Kidney tubule cell (primary cell): ENCODE measurements at places on chromosomes 3 and 15.

- no peak for DNase-seq
These were observed 541.0 kb downstream of the PLOD2 start for GRCh38 chr3:145620002-145620401.

GRCh38 chr3:23106666-23107065 is 96.5 kb upstream of the UBE2E2 start:
- no peak for DNase-seq

DNA sequence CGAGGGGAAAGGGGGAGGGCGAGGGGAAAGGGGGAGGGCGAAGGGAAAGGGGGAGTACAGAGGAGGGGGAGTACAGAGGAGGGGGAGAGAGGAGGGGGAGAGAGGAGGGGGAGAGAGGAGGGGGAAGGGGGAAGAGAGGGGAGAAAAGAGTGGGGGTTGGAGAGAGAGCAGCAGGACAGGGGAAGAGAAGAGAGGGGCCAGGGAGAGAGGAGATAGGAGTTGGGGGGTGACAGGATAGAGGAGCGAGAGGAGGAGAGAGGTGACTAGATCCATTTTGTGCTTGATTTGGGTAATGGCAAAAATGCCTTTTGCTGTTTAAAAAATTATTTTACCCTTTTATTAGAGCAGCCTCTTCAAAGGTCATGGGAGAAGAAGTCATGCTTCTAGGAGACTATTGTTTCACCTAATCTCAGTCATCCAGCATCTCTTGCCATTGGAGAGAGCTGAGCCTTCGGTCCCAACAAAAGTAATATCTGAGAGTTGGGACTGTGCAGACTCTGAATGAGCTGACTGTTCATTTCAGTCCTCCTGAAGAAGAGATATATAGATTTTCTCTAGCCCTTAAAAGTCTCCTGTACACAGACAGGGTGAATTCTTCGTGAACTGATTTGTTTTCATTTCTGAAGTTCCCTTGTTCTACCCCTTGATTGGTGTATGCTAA is 15.1 kb upstream of the TOP2B start:
- no peak for DNase-seq

GRCh38 chr3:160916472-160916871 is 160.4 kb downstream of the PPM1L start:
- DNase-seq = no peak

- peak; percentile 81 for DNase-seq
These were observed 6.0 kb downstream of the CCR2 start for GRCh38 chr3:46359733-46360493.

DNA sequence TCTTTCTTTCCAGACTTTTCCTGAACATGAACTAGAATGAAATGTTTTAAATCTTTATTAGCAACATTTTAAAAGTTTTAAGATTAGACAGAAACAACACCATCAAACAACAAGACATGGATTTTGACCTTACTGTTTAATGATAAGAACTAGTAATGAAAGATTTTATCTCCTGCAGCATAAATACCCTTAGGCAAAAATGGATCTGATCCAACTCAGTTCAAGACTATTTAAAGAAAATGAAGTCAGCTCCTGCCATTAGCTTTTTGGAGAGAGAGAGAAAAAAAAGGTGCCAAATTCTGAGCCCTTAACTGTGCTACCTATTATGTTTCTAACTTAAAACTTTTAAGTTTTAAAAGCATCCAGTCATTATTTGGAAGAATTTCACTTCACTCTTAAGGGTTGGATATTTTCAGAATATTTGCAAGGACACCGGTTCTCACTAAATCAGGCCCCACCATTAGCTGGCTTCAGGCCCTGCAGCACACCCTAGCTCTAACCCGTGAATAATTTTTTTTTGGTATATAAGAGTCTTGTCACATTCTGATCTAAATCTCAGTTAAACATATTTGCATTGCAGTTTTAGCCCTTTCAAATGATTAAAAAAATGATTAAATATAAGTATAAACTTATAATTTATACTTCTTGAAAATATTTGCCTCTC is 60.0 kb downstream of the NR1I2 start:
- DNase-seq = no peak

DNA sequence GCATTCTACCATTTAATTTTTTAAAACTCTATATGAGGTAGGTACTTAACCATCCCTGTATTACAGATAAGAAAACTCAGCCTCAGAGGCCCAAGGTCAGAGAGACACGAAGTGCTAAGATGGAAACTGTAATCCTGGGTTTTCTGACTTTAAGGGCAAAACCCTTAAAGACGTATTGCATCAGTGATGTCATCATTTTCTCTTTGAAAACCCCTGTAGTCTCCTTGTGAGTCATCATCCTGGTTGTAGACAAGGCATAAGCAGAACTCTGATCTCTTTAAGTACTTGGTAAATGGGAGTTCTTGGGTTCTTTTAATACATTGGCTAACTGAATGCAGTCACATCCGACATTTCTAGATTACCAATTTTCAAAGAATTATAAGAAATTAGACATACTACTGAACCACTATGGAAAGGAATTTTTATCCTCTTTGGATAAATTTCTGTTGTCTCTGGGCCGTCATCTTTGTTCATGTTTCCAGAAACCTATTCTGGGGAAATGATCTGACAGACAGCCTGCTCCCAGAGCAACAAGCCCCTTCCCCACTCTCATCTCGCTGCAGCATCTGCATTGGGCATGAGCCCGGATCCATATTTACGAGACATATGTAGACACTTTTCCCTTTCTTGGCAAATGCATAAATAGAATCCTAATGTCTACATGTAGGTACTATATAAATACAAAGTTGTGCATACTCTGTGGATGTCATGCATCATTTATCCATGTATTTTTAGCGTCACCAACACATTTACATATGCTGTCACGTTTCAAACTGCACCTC is 48.7 kb upstream of the MDFIC2 start:
- peak; percentile 48 for DNase-seq

GRCh38 chr15:77674327-77674726 is 41.6 kb upstream of the LINGO1 start:
- DNase-seq = no peak

DNA sequence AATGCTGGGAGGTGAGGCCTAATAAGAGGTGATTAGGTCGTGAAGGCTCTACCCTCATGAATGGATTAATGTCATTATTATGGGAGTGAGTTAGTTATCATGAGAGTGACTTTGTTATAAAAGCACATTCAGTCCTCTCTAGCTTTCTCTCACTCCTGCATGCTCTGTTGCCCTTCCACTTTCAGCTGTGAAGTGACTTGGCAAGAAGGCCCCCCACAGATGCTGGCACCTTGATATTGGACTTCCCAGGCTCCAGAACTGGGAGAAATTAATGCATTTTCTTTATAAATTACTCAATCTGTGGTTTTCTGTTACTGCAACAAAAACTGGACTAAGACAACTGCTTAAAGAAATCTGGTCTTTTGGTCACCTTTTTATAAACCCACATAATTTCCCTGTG is 144.3 kb downstream of the FBN1 start:
- DNase-seq = no peak

GRCh38 chr15:58854593-58854992 is 78.9 kb downstream of the SLTM start:
- no peak for DNase-seq

DNA sequence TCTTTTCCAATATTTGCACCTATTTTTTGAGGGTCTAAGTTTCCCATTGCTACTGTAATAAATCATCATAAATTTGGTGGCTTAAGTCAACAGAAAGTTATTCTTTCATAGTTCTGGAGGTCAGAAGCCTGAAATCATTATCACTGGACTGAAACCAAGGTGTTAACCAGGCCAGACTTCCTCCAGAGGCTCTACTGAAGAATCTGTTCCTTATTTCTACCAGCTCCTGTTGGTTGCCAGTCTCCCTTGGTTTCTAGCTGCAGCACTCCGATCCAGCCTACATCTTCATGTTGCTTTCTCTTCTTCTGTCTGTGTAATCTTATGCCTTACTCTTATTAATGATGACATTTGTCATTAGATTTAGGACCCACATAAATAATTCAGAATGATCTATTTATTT is 22.0 kb upstream of the ARPP21 start:
- DNase-seq = peak; percentile 12

DNA sequence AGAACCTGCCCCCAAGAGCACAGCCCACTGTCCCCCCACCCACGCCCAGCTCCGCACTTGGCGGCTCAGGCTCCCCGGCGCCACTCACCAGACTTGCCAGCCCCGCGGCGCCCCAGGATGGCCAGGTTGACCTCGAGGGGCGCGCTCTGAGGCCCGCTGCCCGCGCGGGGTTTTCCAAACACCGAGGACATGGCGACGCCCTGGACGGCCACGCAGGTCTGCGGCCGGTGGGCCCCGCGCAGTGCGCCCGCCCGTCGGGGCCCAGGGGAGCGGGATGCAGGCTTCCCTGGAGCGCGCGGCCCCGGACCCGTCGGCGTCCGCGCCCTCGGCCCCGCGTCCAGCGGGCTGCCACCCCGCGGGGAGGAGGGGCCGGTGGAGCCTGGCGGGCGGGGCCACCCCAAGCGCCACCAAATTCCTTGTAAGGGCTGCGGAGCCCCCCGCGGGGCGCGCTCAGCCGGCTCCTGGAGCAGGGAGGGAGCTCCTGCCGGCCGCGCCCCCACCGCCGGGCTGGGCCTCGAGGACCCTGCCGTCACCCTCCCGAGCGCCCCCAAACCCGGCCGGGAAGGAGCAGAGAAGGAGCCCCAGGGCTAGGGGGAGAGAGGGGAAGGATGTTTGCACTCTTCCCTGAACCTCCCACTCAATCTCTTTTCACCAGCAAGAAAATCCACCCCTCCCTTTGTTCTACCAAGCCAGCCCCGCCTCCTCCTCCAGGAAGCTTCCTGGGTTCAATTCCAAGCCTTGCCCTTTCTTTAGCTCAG is at the start of gene RASL12:
TSS of gene RASL12 (minus strand) at position 347 of the 758 bp plus-strand sequence. CDS start at position 191, 156 bp downstream.
- no peak for DNase-seq

DNA sequence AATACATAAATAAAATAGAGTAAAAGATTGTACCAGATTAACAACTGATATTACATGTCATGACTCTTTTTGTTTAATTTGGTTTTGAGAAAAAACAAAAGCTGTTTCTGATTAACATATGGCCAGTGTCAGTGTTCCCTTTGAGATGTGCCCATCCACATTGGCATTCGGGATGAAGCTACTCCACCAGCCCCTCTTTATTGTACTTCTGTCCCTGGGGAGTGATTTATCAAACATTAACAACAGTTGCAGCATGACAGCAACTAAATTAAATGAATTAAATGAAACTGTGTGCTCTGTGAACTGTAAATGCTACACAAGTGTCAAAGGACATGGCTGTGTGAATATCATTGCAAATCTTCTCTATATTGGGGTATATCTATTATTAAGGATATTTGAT is 25.9 kb upstream of the MTMR10 start:
- DNase-seq = no peak

DNA sequence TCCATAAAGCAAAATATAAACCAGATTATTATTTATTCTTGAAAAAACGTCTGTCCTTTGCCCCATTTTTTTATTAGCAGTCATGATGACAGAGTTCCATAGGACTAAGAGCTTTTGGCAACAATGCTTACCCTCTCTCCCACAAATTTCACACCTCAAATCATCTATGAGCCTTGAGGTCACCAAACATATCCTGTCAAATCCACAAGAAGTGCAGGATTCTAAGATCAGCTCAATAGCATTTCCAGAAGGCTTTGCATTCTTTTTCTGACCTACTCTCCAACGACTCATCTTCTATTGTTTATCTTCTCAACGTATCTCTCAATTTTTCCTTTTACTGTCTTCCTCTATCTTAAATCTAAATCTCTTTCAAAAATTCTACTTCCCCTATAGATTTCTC is 619.1 kb upstream of the BCHE start:
- peak; percentile 4 for DNase-seq

DNA sequence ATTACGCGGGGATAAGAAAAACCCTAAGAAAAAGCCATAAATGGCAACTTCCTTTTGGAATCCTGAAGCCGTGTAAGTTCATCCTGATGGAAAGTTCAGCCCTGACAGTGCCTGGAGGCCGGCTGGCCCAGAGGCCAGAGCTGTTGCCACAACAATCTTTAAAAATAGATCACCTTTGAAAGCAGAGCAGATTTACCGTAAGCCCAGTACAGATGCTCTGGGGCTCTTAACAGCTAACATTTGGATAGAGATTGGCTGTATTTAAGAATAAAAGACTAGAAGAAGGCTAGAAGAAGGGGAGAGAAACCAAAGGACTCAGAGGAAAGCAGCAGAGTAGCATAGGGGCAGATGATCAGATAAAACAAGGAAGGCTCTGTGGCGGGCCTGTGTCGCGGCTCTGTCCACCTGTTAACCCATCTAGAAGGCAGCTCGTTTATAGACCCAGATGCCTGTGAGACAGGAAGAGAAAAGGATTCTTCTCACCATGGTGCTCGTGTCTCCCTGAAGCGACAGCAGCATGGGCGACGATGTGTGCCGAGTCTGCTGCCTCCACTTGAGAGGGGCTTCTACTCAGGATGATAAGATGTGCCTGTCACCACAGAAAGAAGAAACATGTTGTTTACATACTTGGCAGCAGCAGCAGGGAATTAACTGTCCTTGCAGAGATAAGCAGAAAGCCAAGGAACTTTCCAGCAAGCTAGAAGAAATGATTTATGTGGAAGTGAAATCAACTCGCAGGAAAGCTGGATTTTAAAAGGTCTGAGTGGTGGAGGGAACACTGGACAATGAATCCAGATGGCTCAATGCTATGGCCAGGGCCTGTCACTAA is 69.9 kb downstream of the SYNM start:
- DNase-seq = no peak

- no peak for DNase-seq
These were observed 10.2 kb downstream of the GNB5 start for GRCh38 chr15:52180851-52181450.

DNA sequence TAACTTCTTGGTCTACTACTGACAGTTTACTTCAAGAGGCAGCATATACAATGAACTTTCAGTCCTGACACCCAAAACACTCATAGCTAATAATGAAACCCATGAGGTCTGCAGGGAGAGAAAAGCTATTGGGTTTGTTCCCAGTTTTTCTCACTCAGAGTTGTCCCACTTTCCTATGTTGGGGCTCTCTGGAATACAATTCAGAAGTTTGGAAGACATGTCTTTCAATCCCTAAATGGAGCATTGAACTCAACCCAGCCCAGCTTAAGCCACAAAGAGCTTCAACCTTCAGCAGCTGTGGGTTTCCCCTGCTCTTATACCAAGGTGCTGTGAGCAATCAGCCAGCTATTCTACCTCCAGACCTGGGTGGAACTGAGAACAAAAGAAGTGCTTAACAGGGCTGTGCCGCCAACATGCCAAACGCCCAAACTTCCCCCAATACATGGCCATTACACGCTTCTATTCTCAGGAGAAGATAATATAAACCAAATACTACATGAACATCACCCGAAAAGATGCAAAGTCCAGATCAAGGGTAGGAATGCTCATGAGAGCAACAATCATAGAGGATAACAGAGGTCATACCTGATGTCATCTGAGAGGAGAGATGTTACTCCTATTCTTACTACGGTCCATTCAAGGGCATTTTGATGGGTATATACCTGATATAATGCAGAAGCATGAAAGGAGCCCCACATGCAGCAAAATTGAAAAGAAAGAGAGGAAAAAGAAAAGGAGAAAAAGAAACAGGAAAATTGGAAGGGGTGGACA is 131.2 kb upstream of the TGFBR2 start:
- DNase-seq = peak; percentile 67
